ENCODE measurements at places on chromosomes 12 and 14.

- DNase-seq, result no peak
Observed at GRCh38 chr12:124520265-124520701, 47.1 kb downstream of the NCOR2 start.

DNA sequence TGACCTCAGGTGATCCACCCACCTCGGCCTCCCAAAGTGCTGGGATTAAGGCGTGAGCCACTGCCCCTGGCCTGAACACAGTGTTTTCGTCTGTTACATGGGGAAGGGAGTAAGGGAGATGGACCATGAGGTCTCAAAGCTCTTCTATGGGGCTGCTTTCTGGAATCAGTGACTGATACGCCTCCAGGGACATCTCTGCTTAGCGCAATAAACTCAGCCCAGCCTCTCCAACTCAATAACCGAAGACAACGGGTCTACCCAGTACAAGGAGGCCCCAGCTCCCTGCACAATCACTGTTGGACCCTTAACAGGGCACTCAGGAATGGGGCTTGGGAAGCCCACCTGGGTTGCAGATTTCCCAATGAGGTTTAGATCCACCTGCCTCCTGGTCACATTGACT lies 42.6 kb upstream of the CHGA start:
- no peak for DNase-seq

GRCh38 chr14:24802236-24802635 lies 168.2 kb upstream of the GZMB start:
- DNase-seq, result no peak

- no peak for DNase-seq
Observed at GRCh38 chr14:64929014-64929359, 13.6 kb downstream of the GPX2 start.

- no peak for DNase-seq
Observed at GRCh38 chr12:3741882-3742672, 10.8 kb downstream of the CRACR2A start.

DNA sequence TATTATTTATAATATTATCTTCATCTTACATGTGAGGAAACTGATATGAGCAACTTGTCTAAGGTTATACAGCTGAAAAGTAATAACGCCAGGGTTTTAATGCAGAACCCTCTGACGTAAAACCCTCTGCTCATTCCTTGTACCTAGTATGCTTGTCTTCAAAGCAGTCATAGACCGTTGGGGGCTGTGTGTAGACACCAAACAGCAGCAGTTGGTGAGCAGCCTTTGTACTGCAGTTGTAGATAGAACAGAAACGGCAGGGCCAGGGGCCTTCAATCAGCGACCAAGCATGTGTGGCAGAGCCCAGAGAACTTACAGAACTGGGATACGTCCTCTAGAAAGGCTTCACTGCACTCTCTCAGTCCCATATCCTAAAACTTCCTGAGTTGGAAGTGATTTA lies 28.1 kb downstream of the EVL start:
- DNase-seq, result no peak

DNA sequence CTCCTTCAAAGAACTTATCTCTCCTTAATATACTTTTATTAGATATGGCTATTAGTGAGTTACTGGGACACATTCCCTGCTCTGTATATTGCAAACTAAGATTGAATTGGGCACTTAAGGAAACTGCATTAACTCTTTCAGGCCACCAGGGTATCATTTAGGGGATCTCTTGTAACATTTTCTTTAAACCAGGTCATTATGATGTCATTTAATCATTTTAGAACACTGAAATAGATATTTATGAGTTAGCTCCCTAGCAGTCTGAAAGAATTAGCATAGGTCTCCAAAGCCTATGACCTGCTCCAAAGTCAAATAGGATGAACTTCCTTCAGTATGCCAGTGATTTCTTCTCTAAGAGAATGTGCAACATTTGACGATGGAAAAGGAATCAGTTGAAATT lies 506.9 kb downstream of the FOXG1 start:
- DNase-seq, result no peak

DNA sequence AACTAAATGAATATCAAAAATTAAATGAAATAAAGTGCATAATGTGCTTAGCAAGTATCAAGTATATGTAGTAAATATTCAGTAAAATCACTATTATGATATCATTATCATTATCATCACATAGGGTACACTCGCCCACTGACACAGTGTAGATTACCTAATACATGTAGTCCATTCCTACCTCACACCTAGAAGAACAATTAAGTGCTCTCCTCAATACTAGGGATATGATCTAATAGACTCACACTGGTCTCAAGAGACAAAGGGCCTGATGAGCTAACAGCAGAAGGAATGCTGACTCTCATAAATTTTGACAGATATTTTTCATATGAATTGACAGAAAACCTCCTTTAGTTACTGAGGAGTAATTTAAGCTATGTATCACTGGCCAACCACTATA lies 29.1 kb downstream of the FSCB start:
- DNase-seq, result no peak

GRCh38 chr14:55180006-55180405 lies 11.4 kb downstream of the DLGAP5 start:
- no peak for DNase-seq

DNA sequence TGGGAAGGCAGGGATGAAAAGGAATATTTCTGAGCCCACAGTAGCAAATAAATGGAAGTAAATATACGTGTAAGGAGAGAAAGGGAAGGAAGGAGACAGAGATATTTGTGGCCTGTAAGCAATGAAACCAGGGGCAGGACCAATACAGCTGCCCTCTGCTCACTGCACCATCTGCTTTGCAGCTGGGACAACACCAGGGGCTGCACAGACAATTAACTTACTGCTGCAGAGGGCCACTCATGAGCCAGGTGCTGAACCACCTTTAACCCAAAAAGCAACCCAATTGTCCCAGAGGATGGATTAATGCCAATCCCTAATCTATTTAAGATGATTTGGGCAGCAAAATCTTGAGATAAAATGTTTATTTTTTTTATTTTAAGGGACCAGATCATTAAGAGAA lies 30.6 kb upstream of the TMX1 start:
- no peak for DNase-seq

GRCh38 chr12:12511895-12512711 lies 50.6 kb downstream of the DUSP16 start:
- no peak for DNase-seq

- DNase-seq, result no peak
Observed at GRCh38 chr12:92729773-92730305, 27.1 kb downstream of the PLEKHG7 start.

DNA sequence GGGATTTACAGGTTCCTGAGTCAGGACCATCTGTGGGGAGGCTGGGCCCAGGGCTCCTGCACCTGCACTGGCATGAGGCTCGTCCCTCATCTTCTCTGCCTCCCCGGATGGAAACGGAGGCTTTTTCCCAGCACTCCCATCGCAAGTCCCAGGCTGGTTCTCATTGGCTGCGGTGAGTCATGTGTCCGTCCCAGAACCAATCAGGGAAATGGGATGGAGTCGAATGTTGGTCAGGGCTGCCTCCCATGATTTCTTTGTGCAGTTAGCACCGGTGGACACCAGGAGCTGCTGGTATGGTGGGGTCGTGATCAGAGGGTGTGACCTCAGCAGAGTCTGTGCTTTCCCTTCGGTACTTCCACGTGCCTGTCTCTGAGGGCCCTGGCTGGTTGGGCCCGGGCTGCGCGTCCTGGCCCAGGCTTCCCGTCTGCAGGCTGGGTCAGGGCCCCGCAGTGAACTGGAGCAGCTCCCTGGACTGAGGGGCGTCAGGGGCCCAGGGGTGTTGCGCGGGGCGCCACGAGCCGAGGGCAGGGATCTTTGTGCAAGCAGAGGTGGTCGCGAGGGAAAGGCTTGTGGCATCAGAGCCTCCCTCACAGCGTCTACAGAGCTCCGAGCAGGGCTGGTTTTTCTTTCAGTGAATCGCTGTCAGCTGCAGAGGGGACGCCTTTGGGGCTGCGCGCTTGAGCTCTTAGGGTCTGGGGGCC lies 168.1 kb downstream of the ADGRD1 start:
- DNase-seq, result no peak

DNA sequence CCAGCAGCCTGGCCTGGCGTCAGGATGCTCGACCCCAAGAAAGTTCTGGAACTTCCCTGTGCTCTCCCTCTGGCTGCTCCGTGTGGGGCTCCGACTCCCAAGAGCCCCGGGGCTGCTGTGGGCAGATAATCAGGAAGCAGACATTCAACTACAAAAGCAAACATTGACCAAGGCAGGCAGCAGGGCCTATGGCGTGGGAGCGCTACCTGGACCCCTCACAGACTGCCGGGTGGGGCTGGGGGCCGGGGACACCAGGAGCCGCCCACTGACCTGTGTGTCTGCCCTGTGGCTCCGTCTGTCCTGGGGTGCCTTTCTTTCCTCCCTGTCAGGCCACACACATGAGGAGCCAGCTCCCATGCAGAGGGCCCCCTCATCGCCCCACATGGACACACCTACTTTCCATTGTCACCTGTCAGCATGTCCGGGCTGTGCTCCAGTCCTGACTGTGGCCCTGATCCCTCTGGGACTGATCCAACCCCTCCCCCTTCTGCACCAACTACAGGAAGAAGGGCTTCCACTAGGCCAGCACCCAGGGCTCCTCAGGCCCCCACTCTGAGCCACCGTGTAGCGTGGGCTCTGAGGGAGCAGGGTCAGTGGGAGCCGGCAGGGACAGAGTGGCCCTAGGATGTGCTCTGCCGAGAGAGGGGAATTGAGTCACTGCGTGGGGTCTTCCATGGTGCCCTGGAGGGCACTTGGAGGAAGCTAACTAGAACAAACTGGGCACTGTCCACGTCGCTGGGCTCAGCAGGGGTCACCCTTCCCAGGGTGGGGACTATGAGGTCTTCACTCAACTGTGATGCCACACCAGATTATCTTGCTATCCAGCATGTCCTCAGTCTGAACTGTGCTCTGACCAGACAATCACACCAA lies 215.4 kb upstream of the C14orf180 start:
- no peak for DNase-seq

DNA sequence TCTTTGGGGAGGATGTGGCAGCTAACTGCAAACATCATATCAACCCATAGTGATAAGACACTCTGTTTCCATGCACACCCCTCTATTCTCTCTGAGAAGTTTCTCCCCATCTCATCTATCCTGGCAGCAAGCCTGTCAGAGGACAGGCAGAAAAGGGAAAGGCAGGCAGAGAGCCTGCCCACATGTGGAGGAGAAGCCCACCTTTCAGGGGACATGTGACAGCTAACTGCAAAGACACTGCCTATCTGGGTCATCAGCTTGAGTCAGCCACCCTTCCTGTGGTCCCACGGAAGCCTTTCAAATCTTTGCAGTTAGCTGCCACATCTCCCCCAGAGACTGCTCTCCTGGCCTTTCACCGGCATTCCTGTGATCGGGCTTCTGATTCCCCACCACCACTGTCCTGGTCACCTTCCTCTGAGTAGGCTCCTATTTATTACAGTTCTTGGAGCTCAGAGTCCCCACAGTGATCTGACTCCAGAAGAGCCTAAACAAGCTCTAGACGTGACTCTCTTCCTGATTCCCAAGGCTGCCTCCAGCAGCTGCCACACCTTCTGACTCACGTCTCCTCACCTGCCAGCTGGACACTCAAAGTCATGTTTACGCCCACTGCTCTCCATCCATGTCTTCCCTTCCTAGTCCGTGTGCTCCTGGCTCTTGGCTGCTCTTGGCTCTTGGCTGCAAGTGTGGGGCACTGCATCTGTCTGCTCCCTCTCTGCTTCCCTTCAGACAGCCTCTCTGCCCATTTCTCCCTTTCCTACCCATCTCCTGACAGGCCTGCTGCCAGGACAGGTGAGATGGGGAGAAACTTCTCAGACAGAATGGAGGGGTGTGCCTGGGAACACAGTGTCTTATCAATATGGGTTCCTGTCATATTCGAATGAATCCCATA lies 7.5 kb upstream of the KRT1 start:
- no peak for DNase-seq

DNA sequence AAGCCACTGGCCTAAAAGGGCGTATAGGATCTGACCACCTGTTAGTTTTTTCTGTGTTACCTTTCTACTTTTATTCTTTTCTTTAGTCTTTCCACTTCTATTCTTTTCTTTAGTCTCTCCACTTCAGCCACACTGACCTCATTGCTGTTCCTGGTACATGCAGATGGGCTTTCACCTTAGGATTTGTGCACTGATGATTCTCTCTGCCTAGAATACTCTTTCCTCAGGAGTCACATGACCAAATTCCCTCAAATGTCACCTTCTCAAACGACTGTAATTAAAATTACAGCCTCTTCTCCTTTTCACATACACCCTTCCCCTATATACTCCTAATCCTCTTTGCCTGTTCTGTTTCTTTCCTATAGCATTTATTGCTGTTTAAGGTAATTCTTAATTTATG lies 36.0 kb downstream of the GPHN start:
- DNase-seq, result no peak

DNA sequence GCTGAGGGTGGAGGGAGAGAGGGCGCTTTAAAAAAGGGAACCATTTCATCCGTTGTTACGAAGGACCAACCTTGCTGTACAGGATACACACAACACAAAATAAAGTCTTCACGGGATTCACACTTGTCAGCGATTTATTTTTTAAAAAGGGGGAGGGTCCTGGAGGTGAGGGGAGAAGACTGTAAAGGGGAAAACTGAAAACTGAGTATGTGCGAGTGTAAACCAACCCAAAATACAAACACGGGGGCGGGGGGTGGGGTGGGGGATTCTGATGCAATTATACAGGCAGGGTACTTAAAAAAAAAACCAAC lies 499 bp upstream of the PRKAG1 start:
- no peak for DNase-seq

DNA sequence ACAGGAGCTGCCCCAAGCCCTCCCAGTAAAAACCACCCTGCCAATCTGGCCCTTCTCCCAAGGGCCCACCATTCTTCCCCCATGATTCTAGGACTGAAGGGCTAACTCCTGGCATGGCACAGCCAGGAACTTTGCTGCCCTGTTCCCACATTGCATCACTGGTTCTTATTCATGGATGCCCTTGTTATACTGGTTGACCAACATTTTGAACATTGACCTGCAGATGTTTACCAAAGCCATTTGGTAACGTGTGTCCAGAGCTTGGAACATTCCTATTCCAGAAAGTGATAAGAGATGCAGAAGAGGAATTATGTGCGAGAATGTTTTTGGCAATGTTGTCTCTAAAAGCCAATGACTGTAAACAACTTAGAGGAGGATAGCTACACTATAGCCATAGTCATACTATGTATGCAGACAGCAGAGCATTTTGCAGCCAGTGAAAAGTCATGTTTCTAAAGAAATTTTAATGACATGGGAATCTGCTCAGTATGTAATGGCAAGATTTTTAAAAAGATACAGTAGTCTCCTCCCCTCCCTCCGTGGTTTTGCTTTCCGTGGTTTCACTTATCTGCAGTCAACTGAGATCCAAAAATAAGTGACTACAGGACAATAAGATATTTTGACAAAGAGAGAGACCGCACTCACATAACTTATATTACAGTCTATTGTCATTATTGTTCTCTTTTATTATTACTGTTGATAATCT lies 108.8 kb downstream of the DAAM1 start:
- DNase-seq, result no peak

GRCh38 chr14:42556551-42556950 lies 949.9 kb downstream of the LRFN5 start:
- DNase-seq, result no peak

DNA sequence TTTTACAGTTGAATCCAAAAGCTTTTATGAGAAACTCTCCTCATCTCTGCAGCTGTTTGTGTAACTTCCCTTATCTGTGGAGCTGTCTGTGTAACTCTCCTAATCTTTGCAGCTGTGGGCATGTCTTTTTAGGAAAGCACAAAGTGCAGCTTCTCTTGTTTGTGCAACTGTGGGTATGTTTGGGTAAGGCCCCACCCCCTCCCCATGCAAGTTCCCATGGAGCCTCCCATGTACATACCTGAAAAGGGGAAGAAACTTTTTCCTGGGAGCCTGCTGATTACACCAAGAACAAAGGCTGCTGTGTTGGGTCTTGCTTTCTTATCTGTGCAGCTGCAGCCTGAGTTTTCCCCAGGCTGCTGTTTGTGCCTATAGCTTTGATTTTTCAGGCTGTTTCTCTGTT lies 42.7 kb upstream of the CDKN3 start:
- no peak for DNase-seq

GRCh38 chr12:31629756-31630732 lies 29.4 kb upstream of the ETFBKMT start:
- DNase-seq, result no peak

Measured in CD4-positive, alpha-beta T cell treated with Interferon gamma for 1 hour (primary cell).